Activated CD8-positive, alpha-beta memory T cell treated with anti-CD3 and anti-CD28 coated beads for 24 hours (primary cell): ENCODE measurements at places on chromosomes 3 and 15.

DNA sequence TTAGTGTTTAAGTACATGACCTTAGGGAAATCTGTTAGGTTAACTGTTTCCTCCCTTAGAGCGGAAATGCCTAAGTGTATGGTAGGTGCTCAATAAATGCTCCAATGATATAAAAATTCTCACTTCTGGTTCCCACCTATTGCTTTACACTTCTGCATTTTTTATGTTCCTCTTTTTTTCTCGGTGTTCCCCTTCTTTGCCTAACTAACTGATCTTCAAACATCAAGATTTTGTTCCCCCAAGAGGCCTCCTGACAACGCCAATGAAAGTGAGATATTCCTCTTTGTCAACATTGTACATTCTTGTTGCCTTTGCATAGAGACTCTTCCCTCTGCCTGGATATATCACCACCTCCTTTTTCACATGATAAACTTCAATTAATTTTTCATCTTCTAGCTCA lies 17.4 kb downstream of the SLC35A5 start:
- DNase-seq: no peak

GRCh38 chr3:170713653-170714052 lies 127.8 kb upstream of the SLC7A14 start:
- DNase-seq: no peak

- no peak for DNase-seq
Observed at GRCh38 chr15:82043796-82044372, 1.9 kb downstream of the MEX3B start.

DNA sequence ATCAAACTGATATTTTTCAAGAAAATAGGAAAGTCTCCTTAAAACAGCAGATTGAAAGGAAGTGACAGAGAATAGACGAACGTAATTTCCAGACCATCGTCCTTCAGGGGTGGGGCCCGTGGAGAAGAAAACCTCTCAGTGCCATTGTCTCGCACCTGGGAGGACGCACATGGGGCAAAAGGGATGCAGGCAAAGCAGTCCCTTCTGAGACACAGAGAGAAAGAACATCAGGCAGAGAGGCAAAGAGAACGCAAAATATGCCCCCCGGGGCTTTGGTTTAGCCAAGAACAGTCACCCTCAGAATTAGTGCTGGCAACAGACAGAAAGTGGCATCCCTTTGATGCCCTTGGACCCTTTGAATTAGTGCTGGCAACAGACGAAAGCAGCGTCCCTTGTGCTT lies 37.0 kb downstream of the MUC20 start:
- DNase-seq: no peak

- DNase-seq: no peak
Observed at GRCh38 chr3:146883288-146883687, 278.1 kb upstream of the PLSCR5 start.

GRCh38 chr3:31356941-31357340 lies 175.8 kb upstream of the STT3B start:
- DNase-seq: no peak

DNA sequence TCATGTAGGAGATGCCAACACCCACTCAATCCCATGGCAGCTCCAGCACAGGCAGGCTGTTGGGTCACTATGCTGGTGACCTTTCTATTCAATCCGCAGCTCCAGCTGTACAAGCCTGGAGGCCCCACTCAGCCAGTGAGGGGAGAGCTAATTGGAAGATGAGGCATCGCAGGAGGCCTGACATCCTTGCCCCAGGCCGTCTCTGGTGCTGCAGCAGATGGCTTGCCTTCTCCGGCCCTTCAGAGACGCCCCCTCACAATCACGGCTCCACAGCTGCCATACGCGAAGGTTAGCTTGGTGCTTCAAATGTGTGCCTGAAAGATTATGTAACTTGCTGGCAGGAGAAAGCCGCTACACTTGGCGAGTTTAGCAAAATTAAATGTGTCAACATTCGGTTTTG lies 104.2 kb upstream of the CLSTN2 start:
- DNase-seq: no peak
